Central memory CD8-positive, alpha-beta T cell (primary cell): ENCODE measurements at places on chromosomes 7 and 10.

DNA sequence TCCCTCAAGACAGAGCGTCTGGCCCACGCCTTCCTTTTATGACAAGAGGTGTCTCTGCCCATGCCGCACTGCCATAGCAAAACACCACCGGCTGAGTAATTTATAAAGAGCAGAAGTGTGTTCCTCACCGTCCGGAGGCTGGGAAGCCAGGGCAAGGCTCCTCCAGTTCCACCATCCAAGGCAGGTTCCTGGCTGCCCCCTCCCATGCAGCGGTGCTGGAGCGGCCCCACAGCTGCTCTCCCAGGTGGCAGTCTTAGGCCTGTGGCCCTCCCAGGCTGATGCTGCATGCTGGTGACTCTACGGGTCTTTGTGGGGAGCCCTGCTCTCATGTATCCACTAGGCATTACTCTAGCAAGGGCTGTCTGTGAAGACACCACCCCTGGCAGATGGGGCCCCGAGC, 113.1 kb downstream of the TCERG1L start:
- no peak for DNase-seq

DNA sequence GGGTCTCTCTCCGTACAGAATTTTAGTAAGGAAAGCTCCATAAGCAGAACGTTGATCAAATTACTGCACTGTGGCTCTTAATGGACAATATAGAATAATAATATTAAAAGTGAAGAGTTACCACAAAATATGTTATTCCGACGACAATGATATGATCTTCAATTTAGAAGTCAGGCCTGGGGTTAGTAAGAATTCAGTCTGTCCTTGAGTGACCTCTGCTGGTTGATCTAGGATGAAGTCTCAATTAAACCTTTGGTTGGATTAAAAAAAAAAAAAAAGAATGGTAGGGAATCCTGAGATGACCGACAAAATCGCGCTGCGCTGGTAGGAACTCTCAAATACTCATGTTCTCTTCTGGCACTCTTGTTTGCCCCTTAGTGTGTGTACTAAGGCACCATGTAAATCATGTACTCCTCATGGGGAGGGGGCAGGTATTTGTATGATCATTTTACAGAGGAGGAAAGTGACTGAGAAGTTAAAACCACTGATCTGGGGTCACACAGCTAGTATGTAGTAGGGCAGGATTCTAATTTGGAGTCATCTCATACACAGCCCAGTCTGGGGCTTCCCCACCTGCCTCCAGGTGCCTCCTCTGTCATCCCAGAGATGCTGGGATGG, 161.3 kb upstream of the NPVF start:
- no peak for DNase-seq

DNA sequence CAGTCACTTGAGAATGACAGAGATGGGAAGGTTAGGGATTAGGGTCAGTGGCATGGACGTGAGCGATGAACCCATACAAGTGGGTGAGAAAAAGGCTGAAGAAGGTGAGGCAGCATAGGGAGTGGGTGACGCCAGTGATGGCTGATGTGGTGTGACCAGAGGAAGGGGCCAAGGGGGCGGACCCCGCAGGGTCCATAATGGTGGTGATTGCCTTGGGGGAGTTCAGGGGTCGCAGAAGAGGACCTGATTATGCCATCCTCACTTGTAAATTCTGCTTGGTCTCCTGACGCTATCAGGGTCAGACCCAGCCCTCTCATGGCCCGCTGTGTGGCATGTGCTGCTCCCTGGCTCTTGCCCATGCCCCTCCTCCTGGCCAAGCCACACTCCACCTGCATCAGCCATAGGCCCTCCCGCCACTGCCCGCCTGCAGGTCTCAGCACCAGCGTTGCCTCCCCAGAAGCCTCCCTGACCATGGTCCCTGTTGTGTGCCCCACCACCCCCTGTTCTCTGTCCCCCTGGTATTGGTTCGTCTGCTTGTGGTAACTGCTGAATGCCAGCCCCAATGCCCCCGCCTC, 235.7 kb downstream of the EBF3 start:
- DNase-seq = no peak

DNA sequence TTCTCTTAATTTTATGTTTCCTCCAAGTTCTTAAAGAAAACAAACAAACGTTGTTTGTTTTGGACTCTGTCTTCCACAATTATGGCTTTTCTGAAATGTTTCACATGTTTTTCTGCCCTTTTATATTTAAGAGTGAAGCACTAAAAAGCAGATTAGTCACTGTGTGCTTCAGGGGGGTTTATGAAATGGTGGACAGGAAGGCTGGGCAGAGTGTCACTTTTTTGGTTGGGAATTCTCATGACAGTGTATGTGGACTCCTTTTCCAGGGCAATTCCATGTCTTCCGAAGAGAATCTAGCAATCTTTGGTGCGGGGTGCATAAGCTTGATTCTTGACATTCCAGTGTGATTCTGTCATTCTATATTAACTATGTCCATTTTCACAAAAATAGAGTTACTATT, 669.4 kb downstream of the PARD3 start:
- no peak for DNase-seq

DNA sequence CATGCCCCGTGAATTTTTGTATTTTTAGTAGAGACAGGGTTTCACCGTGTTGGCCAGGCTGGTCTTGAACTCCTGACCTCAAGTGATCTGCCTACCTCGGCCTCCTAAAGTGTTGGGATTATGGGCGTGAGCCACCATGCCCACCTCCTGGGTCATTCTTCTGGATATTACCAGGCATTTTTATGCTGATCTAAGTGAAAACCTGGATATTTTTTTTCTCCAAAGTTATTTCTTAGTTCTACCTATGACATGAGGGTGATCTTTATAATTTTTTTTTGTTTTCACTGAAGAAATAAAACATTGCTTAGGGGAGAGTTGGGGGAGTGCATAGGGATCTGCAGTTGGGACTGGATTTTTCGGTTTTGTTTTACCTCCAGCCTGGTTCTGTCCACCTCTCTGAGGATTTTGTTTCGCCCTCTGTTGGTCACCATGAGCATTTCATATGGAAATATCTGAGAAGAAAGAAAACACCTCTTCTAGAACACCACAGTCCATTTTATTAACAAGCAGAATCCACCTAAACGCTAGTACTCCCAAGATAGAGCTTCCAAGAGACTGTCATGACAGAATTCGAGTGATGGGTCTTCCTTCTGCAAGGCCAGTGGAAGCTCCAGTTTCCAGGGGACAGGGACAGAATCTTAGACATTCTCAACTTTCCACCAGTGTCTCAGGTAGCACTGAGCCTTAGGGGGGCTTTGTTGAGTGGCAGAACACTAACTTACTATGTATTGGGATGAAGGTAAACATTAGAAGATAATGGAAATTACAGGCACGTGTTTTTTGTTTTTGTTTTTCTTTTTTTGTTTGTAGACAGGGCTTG, 33.4 kb upstream of the AFAP1L2 start:
- DNase-seq = no peak

- DNase-seq = no peak
Observed at GRCh38 chr7:44883961-44884620, 1.2 kb downstream of the PURB start.

- DNase-seq = no peak
Observed at GRCh38 chr7:50956522-50957155, 173.9 kb upstream of the GRB10 start.

GRCh38 chr7:80060218-80060806, 74.3 kb upstream of the GNAI1 start:
- no peak for DNase-seq
